NCI-H524 (cell line): ENCODE measurements at places on chromosomes 1 and 21.

DNA sequence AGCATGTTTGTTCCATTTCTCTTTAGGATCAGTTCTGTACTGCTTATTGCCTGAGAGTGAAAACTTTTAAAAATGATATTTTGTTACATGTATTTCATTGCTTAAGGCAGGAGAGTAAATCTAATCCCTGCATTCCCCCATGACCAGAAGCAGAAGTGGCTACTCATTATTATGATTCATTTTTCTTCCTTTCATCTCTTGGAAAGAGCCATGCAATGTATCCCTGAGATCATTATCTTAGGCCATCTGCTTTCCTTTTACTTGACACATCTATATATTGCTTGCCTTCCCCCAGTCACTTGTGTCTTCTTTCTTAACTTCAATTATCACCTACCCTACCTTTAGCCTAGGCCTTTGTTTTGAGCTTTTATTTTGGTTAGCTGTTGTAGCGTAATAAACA is 430.4 kb upstream of the CHRM3 start:
- no peak for DNase-seq

- DNase-seq, result no peak
These were observed 87.2 kb upstream of the CNIH3 start for GRCh38 chr1:224528900-224529299.

- DNase-seq, result no peak
These were observed 8.1 kb downstream of the ARV1 start for GRCh38 chr1:230986976-230987375.

GRCh38 chr1:38009088-38009840 is 3.3 kb upstream of the UTP11 start:
- DNase-seq, result no peak

DNA sequence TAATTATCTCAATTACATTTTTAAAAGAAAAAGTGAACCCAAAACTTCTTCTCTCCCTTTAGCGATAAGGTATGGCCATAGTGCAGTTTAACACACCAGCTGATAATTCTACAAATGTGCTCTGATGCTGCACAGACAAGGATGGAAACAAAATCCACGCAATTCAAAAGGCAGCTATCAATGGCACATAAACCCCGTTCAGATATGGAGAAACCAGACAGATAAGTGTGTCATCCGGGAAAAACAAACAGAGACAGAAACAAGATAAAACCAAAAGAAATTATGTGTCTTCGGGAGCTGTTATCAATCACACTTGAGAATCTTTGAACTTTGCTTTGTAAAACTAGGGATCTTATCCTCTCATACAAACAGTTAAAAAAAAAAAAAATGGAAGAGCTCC is 73.6 kb downstream of the SIPA1L2 start:
- no peak for DNase-seq

DNA sequence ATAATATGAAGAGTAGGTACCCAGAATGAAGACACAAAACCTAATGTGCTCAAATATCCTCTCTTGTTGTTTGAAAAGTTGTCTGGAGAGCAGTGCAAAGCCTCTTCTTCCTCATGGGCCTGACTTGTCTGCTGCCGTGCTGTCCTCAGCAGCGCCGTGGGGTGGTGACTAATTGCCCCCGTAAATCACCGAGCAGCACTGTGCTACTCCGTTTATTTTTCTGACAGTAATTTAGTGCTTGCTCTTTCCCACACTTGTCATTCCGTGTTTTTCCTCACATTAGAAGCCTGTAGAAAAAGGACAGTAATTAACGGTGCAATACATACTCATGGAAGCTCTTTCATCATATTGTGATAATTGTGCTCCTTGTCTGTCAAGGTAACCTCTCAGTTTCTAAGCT is 114.8 kb upstream of the BARHL2 start:
- no peak for DNase-seq

GRCh38 chr1:158285756-158286241 is 3.9 kb upstream of the CD1C start:
- DNase-seq, result no peak

- DNase-seq, result peak; percentile 44
These were observed 332.6 kb downstream of the NPHP4 start for GRCh38 chr1:5659606-5660005.

- DNase-seq, result no peak
These were observed 45.5 kb downstream of the TNNT2 start for GRCh38 chr1:201332021-201332420.

- DNase-seq, result no peak
These were observed 4.1 kb upstream of the KCNAB2 start for GRCh38 chr1:6041432-6042062.

DNA sequence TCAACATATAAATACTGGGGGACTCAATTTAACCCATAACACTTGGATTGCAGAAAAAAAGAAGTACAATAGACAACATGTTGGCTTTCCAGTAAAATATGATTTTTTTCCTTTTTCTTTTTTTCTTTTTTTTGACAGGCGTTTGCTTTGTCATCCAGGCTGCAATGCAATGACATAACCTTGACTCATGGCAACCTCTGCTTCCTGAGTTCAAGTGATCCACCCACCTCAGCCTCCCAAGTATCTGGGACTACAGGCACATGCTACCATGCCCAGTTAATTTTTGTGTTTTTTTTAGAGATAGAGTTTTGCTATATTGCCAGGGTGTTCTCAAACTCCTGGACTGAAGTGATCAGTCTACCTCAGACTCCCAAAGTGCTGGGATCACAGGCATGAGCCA is 1512.0 kb upstream of the PRMT6 start:
- DNase-seq, result no peak

- no peak for DNase-seq
These were observed 28.8 kb upstream of the SLC19A1 start for GRCh38 chr21:45570826-45571601.

GRCh38 chr1:167263819-167264464 is 43.3 kb downstream of the POU2F1 start:
- DNase-seq, result no peak

- DNase-seq, result no peak
These were observed 30.7 kb downstream of the CLIC4 start for GRCh38 chr1:24775916-24776315.

GRCh38 chr21:26096494-26097371 is 73.8 kb downstream of the APP start:
- DNase-seq, result no peak

GRCh38 chr1:218711884-218712674 is 366.9 kb downstream of the TGFB2 start:
- DNase-seq, result no peak

DNA sequence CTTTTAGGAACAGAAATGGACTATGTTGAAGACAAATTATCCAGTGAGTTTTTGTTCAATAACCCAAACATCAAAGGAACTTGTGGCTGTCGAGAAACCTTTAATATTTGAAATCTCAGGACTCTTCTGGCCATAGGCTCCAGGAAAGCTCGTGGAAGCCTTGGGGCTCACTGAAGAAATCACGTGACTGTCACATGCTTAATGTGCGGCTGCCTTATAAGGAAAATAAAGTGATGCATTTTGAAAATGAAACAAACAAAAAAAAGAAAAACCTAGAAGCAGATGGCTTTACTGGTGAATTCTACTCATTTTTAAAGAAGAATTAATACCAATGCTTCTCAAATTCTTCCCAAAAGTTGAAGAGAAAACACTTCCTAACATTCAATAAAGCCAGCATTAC is 228.4 kb upstream of the RAB4A start:
- DNase-seq, result no peak

DNA sequence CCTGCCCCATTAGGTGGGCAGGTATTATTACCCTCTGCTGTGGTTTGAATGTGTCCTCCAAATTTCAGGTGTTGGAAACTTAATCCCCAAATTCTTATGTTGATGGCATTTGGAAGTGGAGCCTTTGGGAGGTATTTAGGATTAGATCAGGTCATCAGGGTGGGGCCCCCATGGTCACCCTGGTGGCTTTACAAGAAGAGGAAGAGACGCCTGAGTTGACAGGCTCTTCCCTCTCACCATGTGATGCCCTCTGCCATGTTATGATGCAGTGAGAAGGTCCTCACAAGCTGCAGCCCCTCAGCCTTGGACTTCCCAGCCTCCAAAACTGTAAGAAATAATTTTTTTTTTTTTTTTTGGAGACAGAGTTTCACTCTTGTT is 8.8 kb upstream of the THEMIS2 start:
- no peak for DNase-seq

DNA sequence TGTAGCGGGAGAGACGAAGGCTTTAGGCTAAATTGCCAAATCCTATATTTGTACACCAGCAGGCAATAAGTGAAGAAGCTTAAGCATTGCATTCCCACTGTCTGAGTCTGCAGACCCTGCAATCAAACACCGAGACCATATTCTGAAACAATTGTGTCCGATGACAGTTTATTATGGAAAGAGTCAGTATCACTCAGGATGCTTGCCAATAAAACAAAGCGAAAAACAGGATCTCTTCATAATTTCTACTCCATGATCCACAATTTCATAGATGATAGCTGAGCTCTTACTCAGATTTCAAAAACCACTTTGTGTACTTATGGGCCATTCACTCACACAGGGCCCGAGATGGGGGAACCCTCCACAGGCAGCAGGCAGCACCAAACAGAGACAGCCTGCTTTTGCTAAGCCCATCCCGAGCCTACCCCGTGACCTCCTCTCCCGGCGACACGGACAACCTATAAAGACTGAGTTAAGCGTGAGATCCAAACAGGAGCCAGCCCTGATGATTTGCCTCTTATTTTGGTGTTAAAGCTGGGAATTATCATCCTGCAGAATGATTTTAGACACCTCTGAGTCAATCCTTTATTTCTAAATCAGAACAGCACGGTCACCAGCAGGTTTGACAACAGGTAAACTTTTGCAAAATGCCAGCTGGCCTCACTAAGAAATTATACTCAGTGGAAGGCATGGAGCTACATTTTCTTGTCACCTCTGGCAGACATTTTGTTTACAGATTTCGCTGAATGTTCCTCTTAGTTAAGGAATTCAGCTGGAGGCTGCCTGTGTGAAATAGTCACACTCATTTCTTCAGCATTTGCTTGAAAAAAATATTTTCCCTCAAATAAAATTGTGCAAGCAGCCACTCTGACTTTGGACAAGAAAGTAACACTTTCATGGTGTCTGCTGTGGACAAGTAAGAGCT is 212.4 kb downstream of the GPATCH2 start:
- no peak for DNase-seq

DNA sequence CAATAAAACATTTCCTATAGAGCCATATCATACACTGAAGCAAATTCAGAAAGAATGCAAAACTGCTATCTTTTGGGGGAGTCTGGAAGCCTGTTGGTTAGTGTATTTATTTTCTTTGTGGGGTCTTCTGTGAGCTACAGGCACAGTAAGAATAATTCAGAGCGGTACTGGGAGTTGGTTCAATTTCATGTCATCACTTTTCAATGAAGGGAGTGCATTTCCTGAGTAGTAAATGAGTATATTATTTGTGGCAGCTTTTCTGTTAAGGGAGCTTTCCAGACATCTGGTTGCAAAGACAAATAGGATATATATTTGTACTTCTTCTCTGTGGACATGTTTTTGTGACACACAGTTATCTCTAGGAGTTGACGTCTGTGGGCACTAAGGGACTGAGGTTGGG is 130.6 kb downstream of the HUNK start:
- DNase-seq, result no peak

- no peak for DNase-seq
These were observed 18.7 kb upstream of the ADAR start for GRCh38 chr1:154626456-154627256.

- peak; percentile 56 for DNase-seq
These were observed 97.2 kb downstream of the WDR4 start for GRCh38 chr21:42781971-42782722.

DNA sequence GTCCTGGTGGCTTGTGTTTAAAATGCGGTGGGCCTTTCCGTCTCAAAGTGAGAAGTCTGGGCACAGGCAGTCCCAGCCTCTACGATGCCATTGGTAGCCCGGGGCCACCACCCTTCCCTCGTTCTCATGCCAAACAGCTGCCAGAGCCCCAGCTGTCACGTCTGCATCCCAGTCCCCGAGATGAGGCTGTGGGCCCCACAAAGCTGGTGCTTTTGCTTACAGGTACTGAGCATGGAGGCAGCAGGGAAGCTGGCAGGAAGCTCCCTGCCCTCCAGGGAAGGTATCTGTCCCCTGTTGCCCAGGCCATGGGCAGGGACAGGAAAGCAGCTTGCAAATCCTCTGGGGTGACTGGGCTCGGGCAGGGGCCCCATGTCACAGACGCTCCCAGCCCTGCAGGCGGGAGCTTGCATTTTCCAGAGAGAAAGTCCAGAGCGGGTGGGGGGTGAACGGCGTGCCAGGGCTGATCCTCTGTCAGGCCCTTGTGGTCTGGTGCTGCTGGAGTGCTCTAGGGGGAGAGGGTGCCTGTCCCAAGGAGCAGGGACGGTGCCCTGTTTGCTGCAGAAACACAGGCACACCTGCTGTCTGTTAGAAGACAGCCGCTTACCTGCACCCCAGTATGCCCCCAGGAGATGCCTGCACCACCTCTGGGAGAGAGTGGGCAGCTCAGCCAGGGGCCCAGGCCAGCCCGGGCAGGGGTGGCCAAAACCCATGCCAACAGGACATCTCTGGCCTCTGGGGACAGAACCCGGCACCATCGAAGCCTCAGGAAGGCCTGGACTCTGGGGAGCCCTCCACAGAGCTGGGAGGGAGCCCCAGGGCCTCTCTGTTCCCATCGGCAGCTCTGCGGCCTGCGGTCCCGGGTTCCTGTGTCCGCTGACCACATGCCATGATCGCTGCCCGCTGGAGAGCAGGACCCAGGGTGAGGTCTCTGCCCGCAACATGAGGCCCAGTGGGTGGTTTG is 45.9 kb downstream of the SLX9 start:
- DNase-seq, result no peak

GRCh38 chr1:209583408-209583807 is at the start of gene CAMK1G:
Gene CAMK1G (plus strand): TSS chr1:209583714. CDS start chr1:209594984, 11,270 bp downstream.
- peak; percentile 87 for DNase-seq

GRCh38 chr1:84361796-84362195 is 36.5 kb upstream of the DNASE2B start:
- no peak for DNase-seq

- DNase-seq, result no peak
These were observed 70.8 kb downstream of the PLA2G4A start for GRCh38 chr1:186899577-186899976.

- peak; percentile 58 for DNase-seq
These were observed 1.5 kb upstream of the PTP4A2 start for GRCh38 chr1:31939484-31940329.

- peak; percentile 64 for DNase-seq
These were observed at the start of gene AVPR1B for GRCh38 chr1:206117151-206117948. Gene AVPR1B (minus strand): TSS chr1:206117388. CDS start chr1:206116890, 498 bp downstream.

- no peak for DNase-seq
These were observed 23.7 kb downstream of the HLX start for GRCh38 chr1:220902916-220903315.

GRCh38 chr1:931380-932172 is 7.9 kb downstream of the SAMD11 start:
- DNase-seq, result no peak

DNA sequence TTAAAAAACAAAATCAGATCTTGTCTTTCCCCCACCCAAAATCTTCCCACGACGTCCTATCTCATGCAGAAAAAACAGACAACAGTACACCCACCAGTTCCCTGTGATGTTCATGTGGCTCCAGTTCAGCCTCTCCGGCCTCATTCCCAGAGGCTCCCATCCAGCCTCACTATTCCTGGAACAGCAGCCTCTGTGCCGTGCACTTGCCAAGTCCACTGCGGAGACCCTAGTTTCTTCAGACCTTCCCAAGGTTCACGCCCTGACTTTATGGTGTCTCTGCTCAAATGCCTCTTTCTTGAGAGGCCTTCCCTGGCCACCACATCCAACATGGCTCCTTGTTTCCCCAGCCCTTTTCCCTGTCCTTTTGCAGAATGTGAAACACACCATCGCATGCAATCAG is 106.3 kb upstream of the BACE2 start:
- no peak for DNase-seq

GRCh38 chr1:154906621-154907081 is 29.9 kb downstream of the PMVK start:
- no peak for DNase-seq
